Lung (tissue), 17 donors: ENCODE measurements at places on chromosomes 5 and 9. TPM values are rescaled to one million over a fixed set of nuclear protein-coding genes. Genes with fewer than 3 reads are reported as not detected.

- no peak for DNase-seq
These were observed 15.7 kb downstream of the SCGB3A1 start for GRCh38 chr5:180575571-180575970.

DNA sequence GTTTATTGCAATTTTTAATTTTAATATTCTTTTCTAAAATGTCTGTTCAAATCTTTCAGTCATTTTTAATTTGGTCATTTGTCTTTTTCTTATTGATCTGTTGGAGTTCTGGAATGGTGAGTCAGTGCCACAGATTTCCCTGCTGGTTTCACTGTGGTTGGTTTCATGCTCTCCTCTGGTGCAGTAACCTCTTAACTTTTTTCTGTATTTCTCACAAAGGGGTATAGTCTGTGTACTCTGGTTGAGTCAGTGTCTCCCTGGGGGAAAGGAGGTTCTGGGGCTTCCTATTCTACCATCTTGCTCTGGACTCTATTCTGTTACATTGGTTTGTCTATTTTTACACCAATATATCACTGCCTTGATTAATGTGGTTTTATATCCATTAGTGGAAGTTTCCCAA lies 178.8 kb downstream of the CSNK1G3 start:
- DNase-seq: no peak

Gene GPR21
- 0.03 TPM for polyA plus RNA-seq

DNA sequence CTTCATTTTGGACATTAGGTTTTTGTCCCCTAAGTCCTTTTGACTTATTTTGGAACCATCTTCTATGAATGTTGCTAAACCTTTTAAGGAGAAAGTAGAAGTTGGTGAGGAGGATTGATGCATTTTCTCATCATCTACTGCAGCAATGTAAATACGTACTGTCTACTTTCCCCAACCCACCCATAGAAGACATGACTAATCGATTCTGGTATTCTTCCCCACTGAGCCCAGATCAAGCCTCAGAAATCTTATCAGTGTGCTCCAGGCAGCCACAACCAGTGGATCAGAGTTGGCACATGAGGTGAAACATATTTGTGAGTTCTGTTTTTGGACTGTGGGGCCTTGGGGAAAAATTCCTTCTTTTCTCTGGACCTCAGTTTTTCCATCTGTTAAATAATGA lies 57.7 kb downstream of the FGF18 start:
- no peak for DNase-seq

GRCh38 chr9:108052431-108053080 lies 563.0 kb upstream of the KLF4 start:
- DNase-seq: no peak

DNA sequence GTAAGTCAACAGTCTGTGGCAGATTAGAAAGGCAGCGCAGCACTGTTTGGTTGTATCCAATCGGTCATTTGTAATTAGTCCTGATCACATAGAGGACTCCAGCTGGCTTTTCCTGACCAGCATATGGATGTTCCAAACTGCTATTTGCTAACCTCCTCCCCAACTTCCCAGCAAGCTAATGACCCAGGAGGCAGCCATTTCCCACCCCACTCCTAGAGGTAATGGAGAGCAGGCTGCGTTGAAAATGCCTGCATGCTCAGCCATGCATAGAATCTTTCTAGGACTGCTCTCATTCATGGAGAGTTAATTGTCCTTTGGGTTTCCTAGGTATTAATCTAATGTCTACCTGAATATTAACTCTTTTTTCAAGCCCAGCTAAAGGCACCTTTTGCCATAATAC lies 850.6 kb upstream of the WWC1 start:
- no peak for DNase-seq

Gene BAAT
- 0.03 TPM for polyA plus RNA-seq

DNA sequence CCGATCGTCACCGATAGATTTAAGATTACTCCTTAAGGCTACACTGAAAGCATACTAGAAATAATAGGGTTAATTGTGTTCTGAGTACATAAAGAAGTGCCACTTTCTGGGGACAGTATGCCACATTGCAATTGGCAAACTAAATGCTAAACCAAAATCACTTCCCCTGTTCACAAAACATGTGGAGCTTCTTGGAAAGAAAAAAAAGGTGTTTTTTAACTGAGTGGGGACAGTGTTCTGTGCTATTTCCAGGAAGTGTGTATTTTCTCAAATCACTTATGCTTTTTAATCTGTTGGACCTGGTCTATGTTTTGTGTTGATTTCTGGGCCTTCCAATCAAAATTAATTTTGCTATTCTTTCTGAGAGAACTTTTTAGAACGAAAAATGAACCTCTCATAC lies 149.3 kb upstream of the MPDZ start:
- DNase-seq: no peak

DNA sequence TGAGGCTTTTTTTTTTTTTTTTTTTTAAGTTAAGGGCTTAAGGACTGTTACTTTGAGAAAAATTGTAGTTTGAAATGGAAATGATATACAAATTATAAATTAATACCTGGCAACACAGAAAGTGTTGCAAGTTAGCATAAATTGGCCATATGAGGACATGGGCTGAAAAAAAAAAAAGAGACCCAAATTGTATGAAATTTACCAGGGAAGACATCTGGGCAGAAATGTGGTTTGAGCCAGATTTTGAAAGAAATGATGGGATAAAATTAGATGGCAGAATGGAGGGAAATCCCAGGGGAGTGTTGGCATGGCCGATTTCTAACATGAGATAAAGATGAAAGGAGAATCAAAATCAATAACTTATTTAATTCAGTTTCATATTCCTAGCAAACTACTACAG lies 472.1 kb downstream of the CTNND2 start:
- no peak for DNase-seq

- no peak for DNase-seq
These were observed 46.1 kb downstream of the PRR16 start for GRCh38 chr5:120510098-120510637.

GRCh38 chr9:78443946-78444345 lies 147.0 kb downstream of the PSAT1 start:
- DNase-seq: no peak

Gene GFI1B
- polyA plus RNA-seq: 1.4 TPM
